ENCODE measurements at places on chromosomes 13 and 19.
A peak's percentile ranks its signal among the peaks of the same experiment; 100 is the strongest.

- DNase-seq: no peak
Measured at GRCh38 chr13:112117258-112117954, 50.5 kb downstream of the SOX1 start.

DNA sequence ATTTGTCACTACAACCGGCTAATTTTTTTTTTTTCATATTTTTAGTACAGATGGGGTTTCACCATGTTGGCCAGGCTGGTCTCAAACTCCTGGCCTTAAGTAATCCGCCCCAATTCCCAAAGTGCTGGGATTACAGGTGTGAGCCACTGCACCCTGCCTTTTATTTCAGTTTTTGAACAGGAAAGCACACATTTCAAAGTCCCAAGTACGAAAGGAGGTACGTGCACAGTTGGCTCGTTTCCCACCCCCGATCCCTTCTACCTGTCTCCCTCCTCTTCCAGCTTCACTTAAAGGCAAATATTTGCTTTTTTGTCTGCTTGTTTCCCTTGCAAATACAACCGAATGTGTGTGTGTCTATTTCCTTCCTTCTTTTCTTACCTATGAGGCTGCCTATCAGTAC, 30.5 kb downstream of the ZIC5 start:
- no peak for DNase-seq

GRCh38 chr13:84570831-84571230, 688.6 kb upstream of the SLITRK1 start:
- DNase-seq: no peak

DNA sequence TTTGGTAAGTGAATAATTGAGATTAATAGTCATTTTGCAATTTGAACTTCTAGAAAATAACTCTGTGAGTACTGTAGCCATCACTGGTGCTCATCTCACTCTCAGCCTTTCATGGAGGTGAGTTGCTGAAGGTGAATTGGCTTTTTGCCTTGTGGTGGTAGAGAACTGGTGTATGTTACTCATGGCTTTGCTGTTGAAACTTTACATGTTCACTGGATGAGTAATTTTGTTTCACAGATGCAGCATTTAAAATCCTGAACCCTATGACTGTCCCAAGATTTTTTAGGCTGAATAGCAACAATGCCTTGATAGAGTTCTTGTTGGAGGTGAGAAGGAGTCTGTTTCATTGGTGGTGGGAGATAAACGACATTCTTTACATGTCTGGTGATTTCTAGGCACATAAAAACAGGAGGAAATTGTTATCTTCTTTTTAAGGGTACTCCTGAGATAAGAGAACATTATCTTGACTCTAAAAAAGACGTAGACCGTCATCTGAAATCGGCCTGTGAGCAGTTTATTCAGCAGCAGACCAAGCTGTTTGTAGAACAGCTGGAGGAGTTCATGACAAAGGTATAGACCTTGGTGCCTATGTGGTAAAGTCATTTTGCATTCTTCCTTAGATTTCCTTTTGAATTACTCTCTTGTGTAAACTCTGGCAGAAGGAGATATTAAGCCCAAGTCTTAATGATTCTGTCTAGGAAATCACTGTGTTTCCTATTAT, 53.9 kb downstream of the COG3 start:
- DNase-seq: no peak

- no peak for DNase-seq
Measured at GRCh38 chr19:14400951-14401431, 18.1 kb downstream of the DDX39A start.

DNA sequence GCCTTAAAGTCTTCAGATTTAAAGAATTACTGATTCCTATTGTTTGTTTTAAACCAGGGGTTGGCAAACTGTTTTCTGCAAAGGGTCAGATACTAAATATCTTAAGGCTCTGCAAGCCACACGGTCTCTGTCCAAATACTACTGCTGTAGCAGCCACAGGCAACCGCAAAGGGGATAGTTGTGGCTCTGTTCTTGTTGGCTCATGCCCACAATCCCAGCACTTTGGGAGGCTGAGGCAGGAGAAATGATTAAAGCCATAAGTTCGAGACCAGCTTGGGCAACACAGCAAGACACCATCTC, 22.4 kb downstream of the RANBP3 start:
- no peak for DNase-seq

DNA sequence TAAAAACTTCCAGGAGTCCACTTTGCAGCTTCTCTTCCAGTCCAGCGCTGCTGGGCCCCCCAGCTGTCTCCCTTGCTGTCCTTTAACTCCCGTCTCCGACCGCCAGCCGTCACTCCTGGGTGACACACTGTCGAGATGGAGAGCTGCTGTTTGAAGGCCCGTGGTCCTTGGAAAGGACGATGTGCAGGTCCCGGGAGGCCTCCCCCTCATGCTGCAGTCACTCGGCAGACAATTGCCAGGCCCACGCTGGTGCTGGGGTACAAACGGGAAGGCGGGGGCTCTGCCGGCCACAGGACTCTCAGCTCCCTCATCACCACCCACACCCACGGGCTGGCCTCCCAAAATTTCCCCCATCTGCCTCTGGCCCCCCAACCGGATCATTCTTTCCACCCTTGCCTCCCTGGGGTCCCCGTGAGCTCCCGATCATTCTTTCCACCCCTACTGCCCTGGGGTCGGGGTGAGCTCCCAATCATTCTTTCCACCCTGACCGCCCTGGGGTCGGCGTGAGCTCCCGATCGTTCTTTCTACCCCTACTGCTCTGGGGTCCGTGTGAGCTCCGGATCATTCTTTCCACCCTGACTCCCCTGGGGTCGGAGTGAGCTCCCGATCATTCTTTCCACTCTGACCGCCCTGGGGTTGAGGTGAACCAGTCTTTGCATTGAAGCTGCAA, 16.0 kb upstream of the ZNF554 start:
- no peak for DNase-seq

DNA sequence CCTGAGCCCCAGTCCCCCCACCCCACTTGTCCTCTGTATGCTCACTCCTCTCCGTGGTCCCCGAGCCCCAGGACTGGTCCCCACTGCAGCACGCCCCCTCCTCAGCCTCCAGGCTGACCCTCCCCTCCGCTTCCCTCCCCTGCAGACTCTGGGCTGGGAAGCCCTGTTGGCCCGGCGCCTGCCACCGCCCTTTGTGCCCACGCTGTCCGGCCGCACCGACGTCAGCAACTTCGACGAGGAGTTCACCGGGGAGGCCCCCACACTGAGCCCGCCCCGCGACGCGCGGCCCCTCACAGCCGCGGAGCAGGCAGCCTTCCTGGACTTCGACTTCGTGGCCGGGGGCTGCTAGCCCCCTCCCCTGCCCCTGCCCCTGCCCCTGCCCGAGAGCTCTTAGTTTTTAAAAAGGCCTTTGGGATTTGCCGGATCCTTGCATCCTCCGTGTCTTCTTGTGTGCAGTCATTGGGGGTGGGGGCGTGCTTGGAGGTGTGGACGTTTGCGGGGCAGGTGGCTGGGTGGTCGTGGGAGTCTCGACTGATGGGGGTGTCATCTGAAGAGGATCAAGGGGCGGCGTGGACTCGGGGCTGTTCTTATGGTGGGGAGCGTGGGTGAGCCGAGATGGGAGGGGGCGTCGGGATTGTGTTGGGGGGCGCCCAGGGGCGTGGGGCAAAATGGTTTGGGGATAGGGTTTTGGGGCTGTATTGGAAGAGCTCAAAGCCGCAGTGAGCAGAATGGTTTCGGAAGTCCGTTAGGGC, 3.5 kb downstream of the PTGER1 start:
- DNase-seq: no peak

DNA sequence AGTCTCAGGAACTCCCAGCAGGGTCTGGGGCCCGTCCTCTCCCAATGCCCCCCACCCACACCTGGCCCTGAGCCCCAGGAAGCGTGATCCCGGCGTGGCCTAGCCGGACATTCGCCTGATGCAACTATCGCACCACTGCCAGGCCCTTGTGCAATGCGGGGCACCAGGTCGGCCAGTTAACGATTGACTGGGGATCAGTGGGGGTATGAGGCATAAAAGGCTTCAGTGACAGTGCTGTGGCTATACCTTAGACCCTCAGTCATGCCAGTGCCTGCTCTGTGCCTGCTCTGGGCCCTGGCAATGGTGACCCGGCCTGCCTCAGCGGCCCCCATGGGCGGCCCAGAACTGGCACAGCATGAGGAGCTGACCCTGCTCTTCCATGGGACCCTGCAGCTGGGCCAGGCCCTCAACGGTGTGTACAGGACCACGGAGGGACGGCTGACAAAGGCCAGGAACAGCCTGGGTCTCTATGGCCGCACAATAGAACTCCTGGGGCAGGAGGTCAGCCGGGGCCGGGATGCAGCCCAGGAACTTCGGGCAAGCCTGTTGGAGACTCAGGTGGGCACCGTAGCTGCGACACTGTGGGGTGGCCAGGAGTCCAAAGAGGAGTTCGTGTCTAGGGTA, at the start of gene ANGPTL8:
Gene ANGPTL8 (plus strand): TSS at position 243 of the 624 bp plus-strand sequence. CDS start 19 bp downstream, at position 262.
- no peak for DNase-seq

DNA sequence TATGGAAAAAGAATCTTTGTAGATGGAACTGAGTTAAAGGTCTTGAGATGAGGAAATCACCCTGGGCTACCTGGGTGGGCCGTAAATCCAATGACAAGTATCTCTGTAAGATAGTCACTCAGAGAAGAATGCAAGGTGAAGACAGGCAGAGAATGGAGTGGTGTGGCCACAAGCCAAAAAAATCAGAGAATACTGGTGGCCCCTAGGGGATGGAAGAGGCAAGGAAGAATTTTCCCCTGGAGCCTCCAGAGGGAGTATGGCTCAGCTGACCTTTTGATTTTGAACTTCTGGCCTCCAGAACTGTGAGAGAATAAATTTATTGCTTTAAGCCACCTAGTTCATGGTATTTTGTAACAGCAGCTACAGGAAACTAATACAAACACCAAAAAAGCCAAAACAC, 32.7 kb upstream of the CSNK1A1L start:
- no peak for DNase-seq

- no peak for DNase-seq
Measured at GRCh38 chr13:84050536-84050935, 168.3 kb upstream of the SLITRK1 start.

DNA sequence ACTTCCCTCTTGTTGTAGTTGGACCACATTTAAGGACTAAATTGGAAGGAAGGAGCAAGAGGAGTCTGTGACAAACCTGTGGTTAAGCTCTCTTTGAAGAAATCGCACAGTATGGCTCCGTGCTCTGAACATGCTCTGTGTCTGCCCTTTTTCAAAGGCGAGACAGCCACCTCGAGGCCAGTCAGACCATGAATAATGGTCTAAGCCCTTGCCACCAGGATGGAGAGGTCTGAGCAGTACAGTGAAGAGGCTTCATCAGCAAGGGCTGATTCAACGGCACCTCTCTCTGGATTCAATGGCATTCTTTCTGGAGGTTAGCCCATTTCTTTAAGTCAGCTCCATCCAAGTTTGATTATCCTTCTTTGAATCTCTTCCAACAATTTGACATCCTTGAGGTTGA, 30.9 kb downstream of the FAM216B start:
- DNase-seq: no peak

DNA sequence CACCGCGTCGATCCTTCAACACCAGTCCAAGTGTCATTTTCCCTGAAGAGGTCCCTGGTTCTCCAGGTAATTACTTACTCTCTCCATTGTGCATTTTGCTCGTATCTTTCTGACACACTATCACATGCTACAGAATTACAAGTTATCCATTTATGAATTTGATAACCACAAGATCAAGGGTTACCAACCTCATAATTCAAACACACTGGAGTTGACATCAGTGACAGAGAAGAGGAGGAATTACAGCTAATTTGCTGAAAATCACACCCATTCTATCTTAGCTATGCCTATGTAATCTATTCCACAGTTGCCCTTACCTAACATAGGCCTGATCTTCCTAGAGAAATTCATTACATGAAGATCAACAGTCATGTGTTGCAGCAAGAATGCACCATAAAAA, 14.2 kb downstream of the ZC3H13 start:
- no peak for DNase-seq

GRCh38 chr13:89205856-89206520, 1534.8 kb downstream of the SLITRK5 start:
- no peak for DNase-seq

DNA sequence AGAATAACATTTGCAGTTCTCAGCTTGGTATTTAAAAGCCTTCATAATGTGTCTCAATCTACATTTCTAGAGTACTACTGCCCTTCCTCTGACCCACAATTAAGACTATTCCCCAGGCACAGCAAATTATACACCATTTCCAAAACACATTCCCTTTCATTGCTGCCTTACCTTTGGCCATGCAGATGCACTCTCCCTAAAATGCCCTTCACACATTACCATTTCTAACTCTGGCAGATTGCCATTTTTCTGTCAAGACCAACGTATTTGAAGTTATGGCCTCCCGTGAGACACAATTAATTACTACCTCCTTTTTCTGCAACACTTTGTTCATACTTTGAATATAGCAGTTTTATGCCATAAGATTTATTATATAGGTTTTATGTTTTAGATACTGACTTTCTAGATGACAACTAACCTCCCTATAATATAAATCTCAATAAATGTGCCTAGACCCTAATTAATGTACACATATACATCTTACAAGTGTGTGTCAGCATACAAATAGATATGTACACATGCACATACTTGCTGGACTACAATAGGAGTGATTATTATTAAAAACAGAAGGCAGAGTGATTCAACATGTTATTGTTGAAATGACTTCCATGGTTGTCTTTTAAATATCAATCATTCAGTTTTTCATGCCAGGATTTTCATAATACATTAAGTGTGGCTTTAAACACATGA, 2902.5 kb downstream of the PCDH9 start:
- no peak for DNase-seq

DNA sequence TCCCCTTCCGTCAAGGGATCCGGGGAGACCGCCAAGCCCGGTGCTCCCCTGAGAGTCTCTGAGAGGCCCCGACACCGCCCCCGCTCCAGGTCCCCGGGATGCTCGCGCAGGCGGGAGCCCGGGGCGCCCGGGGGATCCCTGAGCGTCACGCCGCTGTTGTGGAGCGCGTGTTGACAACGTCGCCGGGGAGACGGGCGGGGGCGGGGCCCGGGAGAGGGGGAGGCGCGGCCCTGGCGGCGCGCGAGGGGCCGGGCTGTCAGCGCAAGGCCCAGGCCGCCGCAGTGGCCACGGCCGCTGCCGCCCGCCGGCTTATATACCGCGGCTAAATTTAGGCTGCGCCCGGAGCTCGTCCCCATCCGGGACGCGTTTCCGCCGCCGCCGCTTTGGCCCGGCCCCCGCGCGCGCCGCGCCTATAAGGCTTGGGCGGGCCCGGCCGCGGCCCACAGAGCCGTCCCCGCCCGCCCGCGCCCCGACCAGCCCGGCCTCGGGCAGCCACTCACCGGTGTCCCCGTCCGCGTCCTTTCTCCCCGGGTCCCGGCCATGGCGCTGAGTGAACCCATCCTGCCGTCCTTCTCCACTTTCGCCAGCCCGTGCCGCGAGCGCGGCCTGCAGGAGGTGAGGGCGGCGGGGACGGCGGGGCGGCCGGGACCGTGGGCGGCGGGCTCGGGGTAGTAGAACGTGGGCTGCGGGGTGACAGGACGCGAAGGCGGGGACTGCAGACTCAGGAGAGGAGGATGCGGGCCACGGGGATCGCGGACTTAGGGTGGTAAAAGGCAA, at the start of gene KLF2:
Gene KLF2 (plus strand): TSS at position 443 of the 777 bp plus-strand sequence. CDS start 98 bp downstream, at position 541.
- DNase-seq: peak; percentile 85

- no peak for DNase-seq
Measured at GRCh38 chr19:13038306-13039210, 43.3 kb downstream of the NFIX start.

DNA sequence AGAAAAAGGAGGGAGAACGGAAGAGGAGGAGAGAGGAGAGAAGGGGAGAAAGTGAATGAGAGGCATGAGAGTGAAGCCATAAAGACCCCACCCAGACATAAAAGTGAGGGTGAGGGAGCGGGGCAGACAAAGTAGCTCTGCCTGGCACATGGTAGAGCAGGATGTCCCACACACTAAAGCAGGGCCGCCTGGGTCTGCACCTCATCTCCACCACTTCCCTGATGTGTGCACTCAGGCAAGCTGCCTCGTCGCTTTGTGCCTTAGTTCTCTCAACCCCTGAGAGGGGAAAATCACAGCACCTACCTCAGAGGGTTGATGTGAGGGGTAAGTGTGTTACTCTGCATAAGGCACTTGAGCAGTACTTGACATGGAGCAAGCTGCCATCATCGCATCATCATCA, 488.1 kb downstream of the COG6 start:
- DNase-seq: no peak

Measured in activated CD8-positive, alpha-beta memory T cell treated with anti-CD3 and anti-CD28 coated beads for 4 hours (primary cell).